ENCODE measurements at places on chromosomes 2 and 18. TPM values are rescaled to one million over a fixed set of nuclear protein-coding genes. Genes with fewer than 3 reads are reported as not detected.

GRCh38 chr18:66587430-66587829 lies 16.5 kb downstream of the CDH19 start:
- DNase-seq, result no peak

GRCh38 chr18:22185771-22186386 lies 16.5 kb downstream of the GATA6 start:
- DNase-seq, result no peak

DNA sequence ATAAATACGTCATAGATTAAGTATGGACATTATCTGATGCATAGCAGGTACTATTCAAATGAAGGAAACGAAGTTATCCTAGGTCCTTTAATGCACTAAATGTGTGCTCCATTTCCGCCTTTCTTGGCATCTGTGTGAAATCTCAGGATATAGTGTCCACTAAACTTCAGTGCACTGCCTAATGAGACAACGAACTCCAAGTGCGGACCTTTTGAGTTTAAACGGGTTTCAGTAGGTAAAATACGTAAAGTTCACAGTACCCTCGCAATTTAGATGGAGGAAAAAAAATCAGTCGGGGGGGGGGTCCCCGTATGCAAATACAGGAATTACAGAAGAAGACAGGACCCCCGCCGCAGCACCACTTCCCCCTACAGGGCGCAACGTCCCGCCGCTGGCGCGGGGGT lies 729 bp upstream of the REL start:
- no peak for DNase-seq

DNA sequence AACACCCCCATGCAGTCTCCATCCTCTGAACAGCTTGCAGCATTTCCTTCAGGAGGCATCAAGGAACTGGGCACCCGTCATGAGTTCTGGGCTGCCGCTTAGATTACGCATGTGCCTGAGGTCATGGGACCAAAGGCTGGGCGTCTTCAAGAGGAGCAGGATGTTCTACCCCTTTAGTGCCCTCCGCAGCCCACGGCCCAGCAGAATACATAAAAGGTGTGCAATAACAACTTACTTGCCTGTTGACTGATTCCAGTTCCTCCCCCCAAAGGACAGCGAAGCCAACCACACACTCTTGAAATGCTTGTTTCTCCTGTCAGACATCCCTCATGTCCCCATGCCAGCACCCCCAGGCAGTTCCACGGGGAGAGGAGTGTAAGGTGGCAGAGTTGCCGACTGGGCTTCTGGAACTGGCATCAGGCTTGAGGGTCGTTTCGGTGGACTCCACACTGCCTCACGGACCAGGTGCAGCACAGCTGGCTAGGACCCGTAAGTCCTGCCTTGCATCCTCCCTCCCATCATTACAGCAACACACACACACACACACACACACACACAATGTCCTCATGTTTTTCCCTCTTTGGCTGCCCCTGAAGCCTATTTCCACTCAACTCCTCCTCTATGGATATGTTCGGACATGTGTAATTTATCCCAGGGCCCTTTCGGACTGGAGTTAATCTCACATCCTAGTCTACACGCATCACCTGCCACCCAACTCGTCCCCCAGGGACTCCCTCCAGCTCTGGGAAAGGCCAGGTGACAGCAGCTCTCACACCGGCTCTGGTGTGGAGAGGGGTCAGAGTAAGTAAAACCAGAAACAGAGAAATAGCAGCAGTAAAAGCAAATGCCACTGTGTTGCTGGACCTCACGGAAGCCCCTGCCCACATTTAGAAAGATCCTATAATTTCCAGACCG lies 200.7 kb downstream of the BCL11A start:
- DNase-seq, result no peak

GRCh38 chr2:75495862-75496261 lies 64.9 kb downstream of the EVA1A start:
- no peak for DNase-seq

GRCh38 chr2:220956429-220956828 lies 615.7 kb downstream of the EPHA4 start:
- DNase-seq, result no peak

GRCh38 chr2:15633043-15633970 lies 41.6 kb downstream of the DDX1 start:
- DNase-seq, result no peak

- DNase-seq, result no peak
Observed at GRCh38 chr2:88637464-88637863, 10.2 kb upstream of the EIF2AK3 start.

- DNase-seq, result no peak
Observed at GRCh38 chr18:67730886-67731285, 214.4 kb upstream of the DSEL start.

DNA sequence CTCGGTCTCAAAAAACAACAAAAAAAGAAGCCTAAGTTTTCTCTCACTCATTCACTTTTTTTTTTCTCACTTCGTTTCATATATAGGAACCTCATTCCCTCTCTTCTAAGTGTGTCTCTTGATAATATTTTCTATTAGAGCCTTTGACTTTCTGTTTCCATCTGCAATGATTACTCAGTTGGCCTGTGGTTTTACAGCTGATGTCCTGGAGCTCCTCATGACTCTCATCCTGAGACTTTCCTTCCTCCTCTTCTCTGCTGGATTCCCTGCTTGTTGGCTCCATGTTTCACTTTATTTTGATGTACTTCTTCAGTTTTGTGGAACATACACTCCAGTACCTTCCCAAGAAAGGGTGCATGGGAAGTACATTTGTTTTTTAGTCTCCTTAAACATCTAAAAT lies 154.2 kb upstream of the GATA6 start:
- DNase-seq, result no peak

DNA sequence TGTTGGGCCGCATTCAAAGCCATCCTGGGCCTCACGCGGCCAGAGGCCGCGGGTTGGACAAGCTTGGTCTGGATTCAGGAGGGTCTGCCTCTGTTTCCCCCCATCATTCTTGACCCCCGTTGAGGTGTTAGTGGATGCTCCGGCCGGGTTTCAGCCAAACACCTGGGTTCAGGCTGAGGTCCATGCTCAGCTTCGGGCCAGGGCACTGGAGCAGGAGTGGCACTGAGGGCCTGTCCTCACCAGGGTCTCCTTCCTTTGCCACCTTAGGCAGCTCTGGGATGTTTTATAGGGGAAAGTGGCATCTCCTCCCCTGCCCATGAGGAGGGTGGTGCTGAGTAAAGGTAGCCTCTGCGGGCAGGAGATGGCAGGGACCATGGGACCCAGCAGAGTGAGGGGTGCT lies 76.9 kb upstream of the SMAD2 start:
- no peak for DNase-seq

- no peak for DNase-seq
Observed at GRCh38 chr2:24199968-24200590, 25.2 kb downstream of the FAM228A start.

DNA sequence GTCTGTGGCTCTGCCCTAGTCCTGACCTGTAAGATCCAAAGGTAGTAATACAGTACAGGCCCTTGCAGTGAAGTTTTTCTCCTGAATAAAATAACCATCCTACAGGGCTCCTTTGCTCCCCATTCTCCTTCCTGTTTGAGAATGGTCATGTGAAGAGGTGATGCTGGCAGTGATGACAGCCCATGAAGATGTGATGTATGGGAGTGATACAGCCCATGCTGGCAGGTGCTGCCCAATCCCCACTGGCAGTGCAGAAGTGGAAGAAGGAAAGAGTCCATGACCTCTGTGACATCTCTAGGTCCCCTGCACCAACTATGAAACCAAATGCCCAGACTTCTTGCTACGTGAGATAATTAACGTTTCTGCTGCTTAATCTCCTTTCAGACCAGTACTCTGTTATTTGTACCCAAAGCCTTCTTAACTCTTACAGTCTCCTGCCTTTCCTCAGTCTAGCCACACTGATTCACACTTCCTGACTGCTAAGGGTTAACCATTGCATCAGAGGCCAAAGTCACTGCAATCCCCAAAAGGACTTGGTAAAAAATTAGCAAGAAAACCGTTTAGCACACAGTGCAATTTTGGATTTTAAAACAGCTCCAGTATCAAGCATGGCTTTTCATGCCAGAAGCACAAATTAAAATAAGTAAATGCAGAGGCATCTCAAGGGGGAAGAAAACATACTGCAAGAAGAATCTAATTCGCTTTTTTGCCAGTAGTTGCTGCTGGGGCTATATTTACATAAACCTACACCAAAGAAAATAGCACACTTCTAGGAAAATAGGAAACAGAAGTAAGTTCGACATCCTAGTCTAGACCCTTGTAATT lies 98.0 kb downstream of the STK39 start:
- DNase-seq, result no peak

- DNase-seq, result no peak
Observed at GRCh38 chr2:20371323-20372025, 20.8 kb upstream of the PUM2 start.

- DNase-seq, result peak; percentile 26
Observed at GRCh38 chr18:43277164-43277600, at the start of gene SYT4. Gene SYT4 (minus strand): TSS chr18:43277490. CDS start chr18:43277281, 209 bp downstream.

DNA sequence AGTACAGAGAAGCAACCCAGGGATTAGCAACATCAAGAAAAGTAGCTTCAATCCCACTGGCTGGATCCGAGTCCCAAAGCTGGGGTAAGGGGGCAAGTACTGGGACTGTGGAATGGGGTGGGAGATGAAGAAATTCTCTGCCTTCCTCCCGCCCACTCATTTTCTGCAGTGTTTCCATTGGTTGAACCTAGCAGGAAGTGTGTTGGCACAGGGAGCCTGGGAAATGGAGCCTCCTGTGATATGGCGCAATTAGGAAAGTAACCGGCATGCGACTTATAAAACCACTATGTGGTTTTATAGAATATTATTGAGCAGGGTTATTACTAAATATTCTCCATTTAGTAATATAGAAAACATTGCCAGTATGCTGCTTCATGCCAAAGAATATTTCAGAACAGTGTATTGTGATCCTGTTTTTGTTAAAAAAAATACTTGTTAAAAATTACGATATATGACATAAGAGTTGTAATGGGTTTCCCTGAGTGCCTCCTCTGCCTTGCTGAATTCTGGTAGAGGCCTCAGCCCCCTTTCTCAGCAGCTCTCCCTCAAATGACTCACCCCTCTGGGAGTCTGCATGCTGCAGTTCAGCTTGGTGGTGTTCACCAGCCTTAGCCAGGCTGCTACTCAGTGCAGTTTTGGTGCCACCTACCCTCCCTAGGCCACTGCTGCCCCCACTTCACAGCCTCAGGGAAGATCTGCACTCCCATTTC lies 60.5 kb downstream of the HK2 start:
- DNase-seq, result no peak

DNA sequence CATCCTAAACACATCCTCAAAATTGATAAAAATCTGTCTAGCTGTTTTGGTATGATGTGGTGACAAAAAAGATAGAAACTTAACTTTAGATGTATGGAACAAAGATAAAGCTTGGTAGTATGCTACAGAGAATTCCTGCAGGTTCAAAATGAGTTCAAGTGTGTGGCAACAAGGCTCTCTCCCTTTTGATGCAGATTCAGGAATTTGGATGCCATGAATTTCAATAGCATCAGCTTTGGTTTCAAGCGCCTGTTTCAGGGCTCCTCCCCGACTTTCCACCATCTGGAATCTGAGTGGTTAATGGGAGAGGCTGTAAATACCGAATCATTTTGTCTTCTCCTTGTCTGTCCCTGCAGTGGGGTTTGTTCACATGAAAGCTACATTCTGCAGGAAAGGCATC lies 180.6 kb downstream of the MTX2 start:
- no peak for DNase-seq

DNA sequence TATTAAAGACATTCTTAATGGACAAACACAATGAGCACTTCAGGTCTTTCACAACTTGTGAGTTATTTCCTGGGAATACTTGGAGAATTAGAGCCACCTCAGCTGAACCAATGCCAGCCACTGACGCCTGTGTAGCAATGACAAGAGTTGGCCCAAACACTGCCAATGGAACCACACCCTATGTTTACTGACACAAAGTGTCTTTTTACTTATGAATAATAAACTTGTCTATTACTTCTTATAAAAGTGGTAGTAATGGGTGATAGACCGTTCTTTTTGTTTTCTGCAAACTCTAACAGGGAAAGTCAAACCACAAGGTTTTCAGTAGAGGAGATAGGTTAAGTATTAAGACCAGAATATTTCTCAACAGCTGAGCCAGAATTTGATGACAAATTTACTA lies 12.5 kb upstream of the CHAC2 start:
- DNase-seq, result peak; percentile 22

GREB1L gene
- total RNA-seq, result 12.3 TPM

SAG gene
- not detected for total RNA-seq

PSMD14 gene
- total RNA-seq, result 42.3 TPM

LAMA1 gene
- total RNA-seq, result not detected

SNED1 gene
- total RNA-seq, result 6.1 TPM

NFE2L2 gene
- total RNA-seq, result 50.7 TPM

CD207 gene
- total RNA-seq, result not detected

CTAGE1 gene
- total RNA-seq, result not detected

GKN2 gene
- not detected for total RNA-seq

Data from left ventricle myocardium inferior (tissue), 1 donor.